ENCODE measurements at places on chromosomes 5 and 9. TPM values are rescaled to one million over a fixed set of nuclear protein-coding genes. Genes with fewer than 3 reads are reported as not detected.

The NDUFB6 gene
- 70.3 TPM for total RNA-seq

GRCh38 chr9:135480071-135480939 is 723 bp downstream of the PPP1R26 start:
- DNase-seq = peak; percentile 25

- DNase-seq = peak; percentile 5
Measured at GRCh38 chr5:57911438-57911837, 428.8 kb upstream of the ACTBL2 start.

DNA sequence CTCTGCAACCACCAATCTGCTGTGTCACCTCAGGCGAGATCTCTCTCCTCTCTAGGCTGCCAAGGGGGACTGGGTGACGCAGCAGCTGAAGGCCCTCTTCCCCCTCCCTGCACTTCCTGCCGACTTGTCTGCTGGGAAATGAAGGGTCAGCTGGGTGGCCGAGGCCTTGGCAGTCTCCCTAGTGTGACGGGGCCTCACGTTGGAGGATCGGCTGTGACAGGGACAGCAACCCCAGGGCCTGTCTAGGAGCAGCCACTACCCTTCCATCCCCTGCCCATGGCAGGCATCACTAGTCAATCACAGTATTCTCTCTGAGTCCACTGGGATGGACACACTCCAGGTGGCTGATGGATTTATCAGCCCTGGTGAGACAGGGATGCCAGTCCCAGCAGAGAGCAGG is 107.3 kb upstream of the SARDH start:
- DNase-seq = no peak

DNA sequence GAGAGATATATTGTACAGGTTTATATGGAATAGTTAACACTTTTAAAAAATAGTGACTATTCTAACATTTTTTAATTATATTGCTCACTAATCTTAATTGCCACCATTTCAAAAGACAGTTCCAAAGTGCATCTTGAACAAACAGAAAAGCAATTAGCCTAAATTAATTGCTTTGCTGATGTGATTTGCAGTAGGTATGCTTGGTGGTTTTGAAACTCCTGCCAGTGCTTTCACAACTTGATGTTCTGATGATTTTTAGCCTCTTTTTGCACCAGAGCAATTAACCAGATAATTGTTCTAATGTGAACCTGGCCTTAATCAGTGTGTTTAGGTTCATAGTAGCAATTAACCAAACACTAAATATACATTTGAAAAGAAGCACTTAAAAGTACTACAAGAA is 207.6 kb downstream of the FBXL17 start:
- no peak for DNase-seq

GRCh38 chr5:151058891-151059489 is 21.8 kb downstream of the TNIP1 start:
- no peak for DNase-seq

Measured in SJSA1 (cell line).